ENCODE measurements at places on chromosomes 11 and 22.
A peak's percentile ranks its signal among the peaks of the same experiment; 100 is the strongest.

DNA sequence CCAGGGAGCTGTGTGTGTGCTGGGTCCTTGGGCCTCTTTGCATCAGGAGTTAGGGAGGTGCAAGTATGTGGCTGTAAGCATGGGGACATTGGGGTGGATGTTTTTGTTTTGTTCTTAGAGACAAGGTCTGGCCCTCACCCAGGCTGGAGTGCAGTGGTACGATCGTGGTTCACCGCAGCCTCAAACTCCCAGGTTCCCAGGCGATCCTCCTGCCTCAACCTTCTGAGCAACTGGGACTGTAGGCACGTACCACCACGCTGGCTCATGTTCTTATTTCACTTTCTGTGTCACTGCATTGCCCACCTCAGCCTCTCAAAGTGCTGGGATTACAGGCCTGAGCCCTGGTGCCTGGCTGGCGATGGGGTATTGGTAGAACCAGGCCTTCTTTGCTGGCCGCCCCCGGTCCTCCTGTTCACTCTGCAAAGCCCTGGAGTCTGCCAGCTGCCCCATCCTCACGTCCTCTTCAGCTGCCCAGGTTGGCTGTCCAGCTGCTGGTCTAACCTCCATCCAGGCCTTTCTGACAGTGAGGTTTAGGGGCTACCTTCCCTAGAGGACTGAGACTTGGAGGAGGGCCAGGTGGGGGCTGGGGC is 851 bp upstream of the GRAMD4 start:
- no peak for DNase-seq

- DNase-seq: no peak
These were observed 12.0 kb downstream of the SART1 start for GRCh38 chr11:65973439-65974110.

GRCh38 chr11:119810478-119811232 is 81.7 kb upstream of the NECTIN1 start:
- DNase-seq: no peak

- DNase-seq: no peak
These were observed 43.1 kb upstream of the TH start for GRCh38 chr11:2214527-2215229.

DNA sequence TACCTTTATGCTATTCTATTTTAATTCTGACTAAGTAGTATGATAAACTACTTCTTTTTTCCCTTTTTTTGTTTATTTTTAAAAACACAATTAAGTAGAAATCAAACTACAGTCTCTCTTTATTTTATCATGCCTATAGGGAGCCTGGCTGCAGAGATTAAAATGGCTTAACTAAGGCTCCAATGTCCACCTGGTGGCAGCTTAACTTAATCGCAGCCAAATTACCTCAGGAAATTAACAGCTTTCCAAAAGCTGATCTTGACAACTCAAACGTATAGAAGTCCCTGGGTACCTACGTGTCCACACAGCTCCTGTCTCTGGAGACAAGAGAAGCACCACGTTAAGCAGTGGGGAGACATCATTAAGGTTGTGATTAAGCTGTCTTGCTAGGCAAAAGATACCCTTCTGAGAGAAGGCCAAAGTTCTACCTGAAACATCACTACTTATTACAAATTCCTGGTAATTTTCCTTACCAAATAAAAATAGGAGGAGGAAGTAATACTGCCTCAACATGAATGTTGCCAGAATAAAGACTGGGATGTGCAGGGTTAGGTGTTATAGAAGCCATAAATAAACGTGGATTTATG is 63.2 kb upstream of the SNX19 start:
- no peak for DNase-seq

- DNase-seq: no peak
These were observed 136.3 kb downstream of the SNX19 start for GRCh38 chr11:130779943-130780342.

DNA sequence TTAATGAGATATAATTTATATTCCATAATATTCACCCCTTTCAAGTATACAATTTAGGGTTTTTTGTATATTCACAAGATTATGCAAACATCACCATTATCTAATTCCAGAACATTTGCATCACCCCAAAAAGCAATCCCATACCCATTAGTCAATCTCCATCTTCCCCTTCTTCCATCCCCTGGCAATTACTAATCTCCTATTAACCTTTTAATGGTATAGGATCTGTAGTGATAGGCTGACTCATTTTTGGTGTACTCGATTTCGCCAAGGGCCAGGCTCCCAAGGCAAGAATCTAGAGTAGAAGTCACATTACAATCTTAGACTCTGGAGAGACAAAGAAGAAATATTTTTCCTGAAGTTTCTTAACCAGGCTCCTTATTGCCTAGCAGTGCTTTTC is 113.4 kb downstream of the GAB2 start:
- no peak for DNase-seq

DNA sequence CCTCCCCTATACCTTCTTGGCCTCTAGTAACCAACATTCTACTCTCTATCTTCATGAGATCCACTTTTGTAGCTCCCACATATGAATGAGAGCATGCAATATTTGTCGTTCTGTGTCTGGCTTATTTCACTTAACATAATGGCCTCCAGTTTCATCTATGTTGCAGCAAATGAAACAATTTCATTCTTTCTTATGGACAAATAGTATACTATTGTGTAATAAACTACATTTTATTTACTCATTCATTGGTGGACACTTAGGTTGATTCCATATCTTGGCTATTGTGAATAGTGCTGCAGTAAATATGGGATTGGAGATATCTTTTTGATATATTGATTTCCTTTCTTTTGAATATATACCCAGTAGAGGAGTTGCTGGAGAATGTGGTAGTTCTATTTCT is 151.1 kb downstream of the JRKL start:
- no peak for DNase-seq

GRCh38 chr22:21000987-21001600 is 824 bp downstream of the THAP7 start:
- DNase-seq: no peak

- no peak for DNase-seq
These were observed 125.8 kb downstream of the LDLRAD3 start for GRCh38 chr11:36069576-36070212.

GRCh38 chr11:119991022-119991404 is 146.9 kb downstream of the TRIM29 start:
- no peak for DNase-seq

GRCh38 chr11:6968816-6969215 is 42.6 kb downstream of the ZNF215 start:
- no peak for DNase-seq

DNA sequence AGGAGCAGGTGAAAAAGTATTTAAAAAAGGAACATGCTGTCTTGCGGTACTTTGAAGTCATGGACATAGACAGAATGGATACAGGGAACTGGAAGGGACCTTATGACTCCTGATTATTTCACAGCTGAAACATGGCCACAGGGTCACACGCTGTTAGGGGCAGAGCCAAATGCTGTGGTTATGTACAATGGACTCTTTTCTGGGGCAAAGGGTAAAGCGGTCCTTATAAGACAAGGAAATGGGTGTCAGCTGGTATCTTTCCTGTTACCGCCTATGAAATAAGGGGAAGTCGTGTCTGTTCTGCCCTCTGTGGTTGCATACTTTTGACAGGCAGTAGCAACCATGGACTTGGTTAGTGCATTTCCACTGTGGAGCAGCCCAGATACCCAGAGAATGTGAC is 12.8 kb upstream of the ST14 start:
- DNase-seq: peak; percentile 23

GRCh38 chr11:111307472-111308108 is 9.2 kb downstream of the POU2AF3 start:
- no peak for DNase-seq

- DNase-seq: no peak
These were observed 83.1 kb downstream of the OR5AK2 start for GRCh38 chr11:57071829-57072228.

DNA sequence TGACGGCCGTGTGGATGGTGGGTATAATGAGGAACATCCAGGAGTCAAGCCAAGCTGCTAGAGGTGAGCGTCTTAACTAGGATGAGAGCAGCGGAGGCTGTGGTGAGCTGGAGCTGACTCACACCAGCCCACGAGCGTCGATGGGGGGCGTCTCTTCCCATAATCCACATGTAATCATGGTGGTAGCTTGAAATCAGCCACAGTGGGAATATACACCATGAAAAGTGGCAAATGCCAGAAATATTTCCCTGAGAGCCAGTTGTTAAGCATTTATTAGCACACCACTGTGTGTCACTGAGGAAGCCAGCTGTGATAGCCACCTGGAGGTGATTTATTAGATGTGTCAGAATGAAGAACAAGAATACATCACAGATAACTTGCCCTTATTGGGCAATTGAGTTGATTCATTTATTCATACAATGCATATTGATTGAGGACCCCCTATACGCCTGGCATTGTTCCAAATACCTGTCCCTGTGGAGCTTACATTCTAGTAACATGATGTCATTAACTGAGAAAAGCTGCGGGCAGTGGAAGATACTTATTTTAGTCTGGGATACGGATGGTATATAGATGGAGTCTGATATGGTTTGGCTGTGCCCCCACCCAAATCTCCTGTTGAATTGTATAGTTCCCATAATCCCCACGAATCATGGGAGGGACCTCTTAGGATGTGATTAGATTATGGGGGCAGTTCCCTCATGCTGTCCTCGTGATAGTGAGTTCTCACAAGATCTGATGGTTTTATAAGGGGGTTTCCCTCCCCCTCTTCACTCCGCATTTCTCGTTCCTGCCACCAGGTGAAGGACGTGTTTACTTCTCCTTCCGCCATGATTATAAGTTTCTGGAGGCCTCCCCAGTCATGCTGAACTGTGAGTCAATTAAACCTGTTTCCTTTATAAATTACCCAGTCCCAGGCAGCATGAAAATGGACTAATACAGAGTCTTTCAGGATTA is 473.4 kb downstream of the METTL15 start:
- no peak for DNase-seq

- DNase-seq: no peak
These were observed 102.6 kb downstream of the SPON1 start for GRCh38 chr11:14065141-14065540.

DNA sequence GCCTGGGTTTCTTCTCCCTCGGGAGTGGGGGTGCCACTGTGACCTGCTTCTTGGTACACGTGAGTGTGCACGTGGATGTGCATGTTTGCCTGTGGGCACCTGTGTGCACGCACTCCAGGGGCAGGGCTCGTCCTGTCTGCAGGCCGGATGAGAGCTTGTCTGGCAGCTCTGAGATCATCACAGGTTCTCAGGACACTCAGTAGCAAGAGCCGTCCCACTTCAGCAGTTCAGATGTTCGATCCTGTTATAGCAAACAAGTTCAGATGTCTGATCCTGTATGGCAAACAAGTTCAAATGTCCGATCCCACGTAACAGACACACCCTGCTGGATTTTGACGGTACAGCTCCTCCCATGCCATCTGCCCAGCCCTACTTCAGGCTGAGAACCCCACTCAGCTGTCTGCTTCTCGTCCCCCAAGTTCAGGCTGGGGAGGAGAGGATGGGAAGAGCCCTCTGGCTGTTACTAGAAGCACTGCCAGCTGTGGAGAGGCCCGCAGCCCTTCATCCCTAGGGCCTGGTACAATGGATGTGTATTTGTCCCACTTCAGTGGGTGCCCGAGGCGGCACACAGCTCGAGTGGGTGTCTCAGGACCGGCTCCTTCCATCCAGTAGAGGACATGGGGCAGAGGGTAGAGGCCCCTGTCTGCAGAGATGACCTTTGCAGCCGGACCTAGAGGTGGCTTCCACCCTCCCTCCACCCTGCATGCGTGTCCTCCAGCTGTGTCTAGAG is 1126.9 kb downstream of the BRD1 start:
- DNase-seq: no peak

- no peak for DNase-seq
These were observed 10.0 kb upstream of the PKNOX2 start for GRCh38 chr11:125154378-125155099.

Data from CD4-positive, alpha-beta T cell treated with Interleukin-4 for 4 hours (primary cell).